Stimulated activated CD4-positive, alpha-beta T cell treated with anti-CD3 and anti-CD28 coated beads, Interleukin-4, amount 100 ng/mL, for 1 hour (primary cell): ENCODE measurements at places on chromosomes 3 and 15.
A peak's percentile ranks its signal among the peaks of the same experiment; 100 is the strongest.

- DNase-seq: no peak
Measured at GRCh38 chr3:86787091-86787490, 203.9 kb downstream of the VGLL3 start.

DNA sequence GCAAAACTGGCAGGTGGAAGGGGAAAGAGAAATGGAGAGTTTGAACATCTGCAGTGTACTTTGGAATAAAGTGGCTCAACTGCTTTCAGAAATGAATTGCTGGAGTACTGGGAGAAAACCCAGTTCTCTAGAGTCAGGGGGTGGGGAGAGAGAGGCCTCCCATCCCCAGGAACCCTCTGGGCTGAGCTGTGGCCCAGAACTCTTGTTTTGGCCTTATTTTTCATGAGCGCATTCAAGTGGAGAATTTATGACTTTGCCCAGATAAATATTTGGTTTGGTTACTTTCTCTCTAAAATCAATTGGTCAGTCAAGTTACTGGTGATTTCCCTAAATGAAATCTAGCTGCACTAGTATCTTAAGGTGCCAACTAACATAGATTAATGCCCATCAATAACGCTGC, 28.7 kb upstream of the HACD2 start:
- DNase-seq: no peak

GRCh38 chr3:158819282-158819681, 17.4 kb downstream of the MFSD1 start:
- no peak for DNase-seq

- no peak for DNase-seq
Measured at GRCh38 chr15:82846621-82847020, 37.2 kb downstream of the WHAMM start.

DNA sequence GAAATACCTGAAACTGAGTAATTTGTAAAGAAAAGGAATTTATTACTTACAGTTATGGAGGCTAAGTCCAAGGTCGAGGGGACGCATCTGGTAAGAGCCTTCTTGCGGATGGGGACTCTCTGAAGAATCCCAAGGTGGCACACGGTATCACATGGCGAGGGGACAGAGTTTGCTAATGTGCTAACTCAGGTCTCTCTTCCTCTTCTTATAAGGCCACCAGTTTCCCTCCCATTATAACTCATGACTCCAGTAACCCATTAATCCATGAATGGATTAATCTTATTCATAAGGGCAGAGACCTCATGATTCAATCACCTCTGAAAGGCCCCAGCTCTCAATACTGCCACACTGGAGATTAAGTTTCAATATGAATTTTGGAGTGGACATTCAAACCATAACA, 15.7 kb downstream of the ZBED2 start:
- DNase-seq: no peak

DNA sequence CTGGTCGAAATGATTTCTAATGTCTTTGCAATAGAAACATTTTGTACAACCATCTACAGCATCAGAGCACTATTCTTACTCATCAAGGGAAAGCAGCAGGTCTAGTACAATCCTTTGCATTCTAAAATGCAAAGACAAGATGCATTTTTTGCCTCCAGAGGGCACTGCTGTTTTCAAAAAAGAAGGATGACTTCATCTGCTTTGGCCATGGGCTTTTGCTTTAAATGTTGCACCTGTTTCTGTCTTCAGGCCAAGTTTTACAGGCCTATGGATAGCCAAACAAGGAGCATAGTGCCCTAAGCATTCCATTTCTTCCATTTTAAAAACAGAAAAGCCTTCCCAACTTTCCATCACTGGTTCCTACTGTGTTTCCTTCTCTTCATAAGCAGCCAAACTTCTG, 3.4 kb downstream of the PARP9 start:
- DNase-seq: peak; percentile 27

- DNase-seq: no peak
Measured at GRCh38 chr3:152388631-152389030, 119.9 kb downstream of the MBNL1 start.

- DNase-seq: no peak
Measured at GRCh38 chr15:60963557-60963956, 265.5 kb downstream of the RORA start.

DNA sequence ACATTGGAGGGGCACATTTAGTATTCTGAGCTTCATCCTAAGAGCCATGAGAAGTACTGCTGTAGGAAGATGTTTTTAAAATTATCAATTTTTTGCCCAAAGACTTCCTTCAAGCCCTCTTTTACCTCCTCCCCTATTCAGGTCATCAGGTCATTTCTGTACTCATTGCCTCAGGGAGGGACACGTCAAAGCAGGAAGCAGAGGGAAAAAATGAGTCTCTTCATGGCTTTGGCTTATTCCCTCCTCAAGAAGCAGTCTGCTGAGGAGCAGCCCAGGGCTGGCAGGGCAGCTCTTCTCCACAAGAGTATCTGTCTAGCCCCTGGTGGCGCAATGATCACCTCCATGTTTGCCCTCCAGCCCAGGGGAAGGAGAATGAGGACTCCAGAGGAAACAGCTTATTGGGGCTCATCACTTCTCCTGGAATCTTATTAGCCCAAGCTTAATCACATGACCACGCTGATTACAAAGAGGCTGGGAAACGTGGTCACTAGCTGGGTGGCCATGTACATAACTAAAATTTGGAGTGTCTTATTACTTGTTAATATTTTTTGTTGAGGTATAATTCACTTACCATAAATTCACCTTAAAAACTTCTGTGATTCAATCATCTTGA, 44.2 kb upstream of the GATA2 start:
- DNase-seq: no peak

DNA sequence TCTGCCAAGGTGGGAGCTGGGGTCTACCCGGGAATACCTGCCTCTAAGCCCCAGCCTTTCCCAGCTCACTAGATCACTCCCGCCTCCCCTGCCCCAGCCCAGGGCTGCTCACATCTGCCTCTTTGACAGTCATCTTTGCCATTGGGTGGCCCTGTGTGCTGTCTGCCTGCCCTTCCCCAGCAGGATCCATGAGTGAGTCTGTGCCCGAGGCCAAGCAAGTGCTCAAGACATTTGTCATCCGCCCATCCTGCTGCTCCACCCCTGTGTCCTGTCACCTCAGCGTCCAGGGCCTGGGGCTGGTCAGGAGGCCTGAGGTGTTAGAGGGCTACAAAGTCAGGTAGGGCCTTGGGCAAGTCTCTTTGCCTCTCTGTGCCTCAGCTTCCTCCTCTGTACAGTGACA, 89.4 kb downstream of the LSM3 start:
- no peak for DNase-seq
